Cerebellar nuclear complex (tissue), 1 donor: ENCODE measurements at places on chromosomes 16 and 17.

- DNase-seq, result no peak
Measured at GRCh38 chr17:59846394-59847165, 46.2 kb downstream of the TUBD1 start.

DNA sequence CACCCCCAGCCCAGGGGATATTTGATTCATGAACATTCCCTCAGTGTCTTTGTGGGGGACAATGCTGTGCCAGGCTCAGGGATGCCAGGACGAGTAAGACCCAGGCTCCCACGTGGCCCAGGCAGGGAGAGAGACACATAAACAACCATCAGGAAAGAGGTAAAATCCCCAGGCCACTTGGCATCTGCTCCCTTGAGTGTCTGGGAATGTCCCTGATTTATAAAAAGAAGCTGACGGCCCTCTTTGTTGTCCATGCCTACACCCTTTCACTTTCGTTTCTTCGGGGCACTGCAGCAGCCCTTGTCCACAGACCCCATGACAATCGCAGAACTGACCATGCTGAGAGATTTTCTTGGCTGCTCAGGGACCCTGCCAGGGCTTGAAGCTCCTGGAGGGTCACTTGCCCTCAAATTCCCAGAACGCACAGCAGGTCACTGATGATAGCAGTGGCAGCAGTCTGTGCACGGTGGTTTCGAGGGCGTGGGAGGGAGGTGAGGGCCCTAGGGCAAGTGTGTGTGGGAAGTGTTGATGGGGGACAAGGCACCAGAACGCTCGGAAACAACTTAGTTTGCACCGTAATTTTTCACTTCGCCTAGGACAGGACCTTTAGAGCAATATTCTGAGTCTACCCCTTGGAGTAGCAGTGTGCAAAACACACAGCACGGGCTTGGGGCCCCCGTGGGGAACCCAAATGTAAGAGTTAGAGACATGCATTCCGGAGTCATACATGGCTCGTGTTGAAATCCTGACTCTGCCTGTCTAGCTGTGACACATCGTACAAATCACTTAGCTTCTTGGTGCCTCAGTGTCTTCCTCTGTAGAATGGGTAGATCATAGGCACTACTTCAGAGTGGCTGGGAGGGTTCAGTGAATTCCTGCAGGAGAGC is 4.7 kb downstream of the NOD2 start:
- DNase-seq, result no peak

DNA sequence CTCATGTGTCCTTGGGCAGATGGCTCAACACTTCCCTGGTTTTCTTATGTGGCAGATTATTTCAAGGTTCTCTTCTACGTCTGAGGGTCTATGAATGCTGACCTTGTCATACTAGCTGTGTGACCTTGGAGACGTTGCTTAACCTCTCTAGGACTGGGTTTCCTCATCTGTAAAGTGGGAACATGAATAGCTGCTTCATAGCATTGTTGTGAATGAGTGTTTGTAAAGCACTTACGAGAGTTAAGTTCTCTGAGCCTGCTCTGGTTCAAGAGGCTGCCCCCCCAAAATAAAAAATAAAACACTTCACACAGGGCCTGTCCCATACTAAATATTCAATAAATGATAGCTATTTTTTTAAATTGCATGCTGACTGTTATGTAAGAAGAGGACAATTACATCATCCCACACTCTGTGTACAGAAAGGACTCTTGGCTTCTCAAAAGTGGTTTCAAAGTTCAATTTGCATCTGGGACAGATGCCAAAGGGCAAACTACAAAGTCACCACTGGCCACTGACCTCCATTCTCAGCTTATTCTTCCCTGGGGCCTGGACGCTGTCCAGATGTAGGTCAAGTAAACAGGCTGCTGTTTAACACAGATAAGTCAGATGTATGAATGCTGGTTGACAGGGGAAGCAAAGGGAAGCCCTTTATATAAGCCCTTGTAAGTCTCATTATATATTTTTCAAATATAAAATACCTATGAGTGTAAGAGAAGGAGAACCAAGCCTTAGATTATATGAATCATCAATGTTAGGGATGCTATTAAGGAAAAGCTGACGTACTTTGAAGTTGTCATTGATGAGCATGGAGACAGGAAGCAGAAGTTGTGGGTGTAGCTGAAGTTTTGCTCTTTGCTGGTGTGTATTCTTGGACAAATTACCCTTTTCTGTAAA is 15.4 kb upstream of the NDEL1 start:
- no peak for DNase-seq

DNA sequence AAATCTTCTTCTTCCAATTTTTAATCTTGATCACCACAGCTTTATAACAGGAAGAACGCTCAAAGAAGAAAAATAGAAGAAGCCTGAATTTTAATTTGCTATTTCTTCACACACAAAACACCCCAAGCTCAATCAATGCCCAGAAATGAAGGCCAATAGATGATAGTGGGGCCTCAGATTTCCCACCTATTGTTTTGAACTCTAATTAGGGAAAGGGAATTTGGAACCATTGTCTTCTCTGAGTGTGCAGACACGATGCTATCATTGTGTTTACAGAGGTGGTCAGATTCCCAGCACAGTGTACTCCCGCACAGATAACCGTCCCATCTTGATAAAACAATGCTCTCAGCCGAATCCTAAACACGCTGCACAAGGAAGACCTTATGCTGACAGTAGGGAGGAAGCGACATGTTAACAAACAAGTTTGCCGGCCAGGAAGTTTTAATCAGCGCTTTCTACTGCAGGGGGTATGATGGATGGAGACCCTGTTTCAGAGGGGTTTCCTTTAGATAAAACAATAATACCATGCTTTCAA is 684.7 kb downstream of the MAF start:
- DNase-seq, result no peak

- no peak for DNase-seq
Measured at GRCh38 chr16:50688083-50688482, 5.3 kb upstream of the NOD2 start.

DNA sequence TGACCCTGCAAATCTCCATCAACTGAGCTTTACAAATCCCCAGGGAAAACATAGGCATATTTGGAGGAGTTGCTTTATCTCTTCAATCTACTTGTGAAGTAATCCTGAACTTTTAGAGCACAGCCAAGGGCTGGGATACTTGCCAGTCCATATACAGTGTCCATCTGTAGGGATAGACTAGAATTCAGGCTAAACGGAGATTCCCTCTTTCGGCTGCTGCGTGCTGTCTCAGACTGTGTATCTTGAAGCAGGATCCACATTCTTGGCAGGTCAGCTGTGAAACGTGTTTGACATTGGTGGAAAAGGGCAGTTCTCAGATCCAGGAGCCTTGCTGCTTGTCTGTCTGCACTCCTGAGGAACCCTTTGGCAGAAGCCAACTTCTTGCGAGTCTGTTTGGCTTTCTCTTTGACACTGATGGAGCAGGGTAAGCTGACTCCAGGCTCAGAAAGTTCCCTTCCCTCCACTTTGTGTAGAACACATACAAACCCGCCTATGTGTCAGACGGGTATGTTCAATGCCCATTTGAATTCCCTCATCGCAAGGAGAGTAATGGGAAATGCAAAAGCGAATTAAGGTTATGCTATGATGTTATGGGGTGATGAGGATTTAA is 221.8 kb downstream of the MAP2K4 start:
- no peak for DNase-seq

DNA sequence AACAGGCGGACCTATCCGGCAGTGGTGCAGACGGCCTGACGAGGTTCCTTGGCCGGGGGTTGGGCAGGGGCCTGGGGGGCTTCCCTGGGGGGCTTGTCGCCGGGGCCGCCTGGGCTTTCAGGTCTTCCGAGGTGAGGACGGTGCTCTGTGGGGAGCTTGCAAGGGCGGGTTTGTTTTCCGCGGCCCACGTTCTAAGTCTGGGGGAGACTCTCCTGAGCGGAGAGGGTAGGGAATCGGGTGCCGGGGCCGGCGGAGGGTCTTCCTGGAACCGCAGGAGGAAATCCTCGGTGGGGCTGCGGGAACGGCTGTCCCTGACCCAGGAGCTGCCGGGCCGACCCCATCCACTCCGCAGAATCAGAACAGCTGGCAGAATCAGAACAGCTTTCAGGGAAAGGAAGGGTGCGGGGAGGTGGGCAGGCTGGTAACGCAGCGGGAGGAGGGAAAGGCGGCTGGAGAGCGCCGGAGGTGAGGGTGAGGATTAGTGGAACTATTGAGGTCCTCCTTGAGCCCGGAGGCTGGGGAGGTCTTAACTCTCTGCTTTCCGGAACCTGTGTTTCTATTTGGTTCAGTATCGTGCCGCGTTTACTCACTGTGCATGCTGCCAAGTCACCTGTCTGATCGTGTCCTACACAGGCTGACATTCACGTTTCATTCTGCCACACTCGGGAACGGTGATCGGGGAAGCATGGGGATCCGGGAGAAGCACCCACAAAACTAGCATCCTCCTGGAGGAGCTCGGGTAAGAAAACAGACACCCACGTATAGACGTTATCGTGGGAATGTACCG is 28.9 kb downstream of the CPSF4L start:
- DNase-seq, result no peak

- DNase-seq, result no peak
Measured at GRCh38 chr16:49856672-49857330, 889 bp upstream of the ZNF423 start.

DNA sequence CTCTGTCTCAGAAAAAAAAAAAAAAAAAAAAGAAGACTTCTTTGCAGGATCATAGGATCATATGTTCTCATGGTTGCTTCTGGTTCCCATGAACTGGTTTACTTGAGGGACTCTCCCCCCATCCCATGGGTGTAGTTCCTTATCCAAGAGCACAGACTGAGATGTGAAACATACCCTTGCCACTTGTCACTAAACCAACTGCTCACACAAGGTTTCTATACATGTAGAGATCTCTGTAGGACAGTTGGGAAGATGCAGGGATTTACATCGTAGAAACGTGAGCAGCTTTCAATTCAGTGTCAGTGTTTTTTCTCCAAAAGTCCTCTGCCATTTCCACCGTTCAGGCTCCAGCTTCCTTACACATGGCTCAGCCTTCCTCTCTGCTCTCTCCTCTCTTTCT is 11.1 kb upstream of the TMEM94 start:
- DNase-seq, result no peak
